ENCODE measurements at places on chromosomes 4 and X. TPM values are rescaled to one million over a fixed set of nuclear protein-coding genes. Genes with fewer than 3 reads are reported as not detected.

DNA sequence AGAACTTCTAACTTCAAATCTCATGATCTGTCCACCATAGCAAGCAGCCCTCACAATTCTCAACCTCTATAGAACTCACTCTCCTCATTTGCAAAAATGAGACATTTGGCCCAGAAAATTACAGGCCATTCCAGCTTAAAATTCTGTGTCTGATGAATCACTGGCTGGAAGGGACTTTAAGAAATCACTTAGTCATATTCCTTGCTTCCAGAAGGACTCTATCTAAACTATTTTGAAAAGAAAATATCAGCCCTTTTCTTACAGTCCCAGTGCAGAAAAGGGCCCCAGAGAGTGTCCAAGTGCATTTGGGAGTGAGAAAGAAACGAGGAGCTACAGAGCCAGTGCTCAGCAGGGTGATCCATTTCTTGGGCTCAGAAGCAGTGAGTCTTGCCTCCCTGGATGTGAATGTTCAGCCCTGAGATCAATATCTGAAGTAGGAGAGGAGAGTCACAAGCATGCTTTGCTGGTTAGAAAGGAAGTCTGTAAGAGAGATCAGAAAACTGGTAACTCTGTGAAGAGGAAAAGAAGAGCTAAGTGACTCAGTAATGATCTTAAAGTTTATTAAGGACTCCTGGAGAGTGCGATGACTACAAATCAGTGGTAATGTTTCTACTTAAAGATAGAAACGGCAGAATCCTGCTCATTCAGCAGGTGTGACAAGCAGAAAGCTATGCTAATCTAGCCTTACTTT lies 139.8 kb downstream of the PALLD start:
- H3K4me3 ChIP-seq: peak overlapping the region; percentile 34
- no peak for DNase-seq
- H3K27me3 ChIP-seq: no peaks in the 10 kb centered on the region

DNA sequence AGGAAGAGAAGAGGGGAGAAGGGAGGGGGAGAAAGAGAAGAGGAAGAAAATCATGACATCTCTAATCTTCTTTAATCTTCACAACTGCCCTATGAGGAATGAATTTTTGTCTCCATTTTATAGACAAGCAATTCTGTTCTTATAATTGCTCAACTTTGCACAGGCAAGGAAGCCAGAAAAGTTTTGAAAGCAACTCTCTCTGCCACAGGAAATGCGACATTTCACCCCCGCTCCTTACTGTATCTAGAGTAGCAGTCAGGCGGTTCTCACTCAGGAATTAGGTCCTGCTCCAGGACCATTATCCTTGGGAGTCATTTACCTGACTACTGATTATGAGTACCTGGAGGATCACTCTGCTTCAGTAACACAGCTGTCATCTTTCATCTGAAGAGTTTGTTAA lies 69.2 kb upstream of the FAM9A start:
- no peak for DNase-seq
- H3K27ac ChIP-seq: no peak overlapping the region
- H3K4me3 ChIP-seq: no peak overlapping the region
- H3K36me3 ChIP-seq: no peaks in the 10 kb centered on the region
- peaks cover 32% of the 10 kb centered on the region for H3K4me1 ChIP-seq

- no peaks in the 10 kb centered on the region for H3K27me3 ChIP-seq
- no peaks in the 10 kb centered on the region for H3K4me1 ChIP-seq
- no peak overlapping the region for H3K27ac ChIP-seq
- no peaks in the 10 kb centered on the region for H3K36me3 ChIP-seq
Measured at GRCh38 chr4:168674077-168674747, 177.4 kb downstream of the PALLD start.

GRCh38 chr4:139951021-139951420 lies 203.0 kb downstream of the MAML3 start:
- no peaks in the 10 kb centered on the region for H3K27me3 ChIP-seq
- no peak overlapping the region for H3K27ac ChIP-seq
- no peak for DNase-seq
- H3K4me1 ChIP-seq: 0 out of 2 replicates have a peak, but pooled peaks cover 7% of the 10 kb centered on the region
- H3K36me3 ChIP-seq: no peaks in the 10 kb centered on the region
- H3K4me3 ChIP-seq: no peak overlapping the region

Gene VCX3A
- total RNA-seq: 2.3 TPM

DNA sequence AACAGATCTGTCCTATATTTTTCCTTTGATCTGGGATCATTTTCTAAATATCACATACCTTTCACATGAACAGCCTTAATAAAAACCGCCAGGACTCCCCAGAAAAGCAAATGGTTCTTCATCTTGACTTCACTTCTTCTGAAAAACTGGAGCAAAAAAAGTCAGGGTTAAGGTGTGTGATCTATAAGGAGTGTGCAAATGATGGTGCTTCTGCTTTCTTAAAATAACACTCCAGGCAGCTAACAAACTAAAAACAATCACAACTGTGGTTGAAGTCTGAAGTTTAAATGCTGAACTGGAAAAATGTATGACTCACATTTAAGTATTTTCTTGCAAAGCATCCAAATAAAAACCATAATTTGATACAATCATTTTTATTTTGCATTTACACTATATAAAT lies at the start of gene JCHAIN:
Gene JCHAIN (minus strand): TSS at position 140 of the 400 bp plus-strand sequence. CDS start 18 bp downstream, at position 122.
- no peak within 1 kb of the TSS for H3K4me3 ChIP-seq
- no peak for DNase-seq
- H3K4me1 ChIP-seq: no peaks in the 10 kb centered on the region

DNA sequence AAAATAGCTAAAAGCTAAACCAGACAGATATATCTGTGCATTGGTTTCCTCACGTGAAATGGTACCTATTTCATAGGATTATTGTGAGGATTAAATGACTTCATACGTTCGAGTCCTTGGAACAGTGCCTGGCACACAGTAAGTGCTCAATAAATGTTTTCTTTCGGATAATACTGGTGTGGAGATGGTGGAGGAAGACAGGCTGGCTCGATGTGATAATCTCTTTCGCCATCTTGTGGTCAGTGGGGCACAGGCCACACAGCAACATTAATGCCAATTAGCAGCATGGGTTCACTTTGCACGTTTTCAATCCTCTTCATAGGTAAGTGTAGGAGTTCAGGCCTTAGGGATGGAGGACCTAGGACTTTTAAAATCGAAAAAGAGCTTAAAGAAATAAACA lies 9.3 kb downstream of the PAGE4 start:
- H3K27ac ChIP-seq: no peak overlapping the region
- DNase-seq: peak; percentile 6
- no peaks in the 10 kb centered on the region for H3K27me3 ChIP-seq
- no peaks in the 10 kb centered on the region for H3K4me1 ChIP-seq

DNA sequence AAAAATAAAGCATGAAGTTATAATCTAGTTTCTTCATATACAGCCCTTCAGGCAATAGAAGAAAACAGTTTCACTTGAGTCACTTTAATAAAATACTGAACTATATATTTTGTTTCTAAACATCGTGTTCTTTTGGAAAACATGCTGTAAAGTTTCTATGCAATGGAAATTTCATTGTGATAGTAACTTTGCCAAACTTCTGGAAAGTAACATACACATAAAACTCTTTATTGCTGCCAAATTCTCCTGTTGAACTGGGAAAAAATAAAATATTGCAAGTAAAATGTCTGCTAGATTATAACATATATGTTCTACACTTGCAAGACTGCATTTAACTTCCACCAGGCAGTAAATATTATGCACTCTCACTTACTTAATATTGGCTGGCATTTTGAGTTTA lies 635.4 kb downstream of the SPRY1 start:
- DNase-seq: no peak
- no peak overlapping the region for H3K4me3 ChIP-seq
- H3K27ac ChIP-seq: no peak overlapping the region
- H3K4me1 ChIP-seq: no peaks in the 10 kb centered on the region
- H3K27me3 ChIP-seq: no peaks in the 10 kb centered on the region

DNA sequence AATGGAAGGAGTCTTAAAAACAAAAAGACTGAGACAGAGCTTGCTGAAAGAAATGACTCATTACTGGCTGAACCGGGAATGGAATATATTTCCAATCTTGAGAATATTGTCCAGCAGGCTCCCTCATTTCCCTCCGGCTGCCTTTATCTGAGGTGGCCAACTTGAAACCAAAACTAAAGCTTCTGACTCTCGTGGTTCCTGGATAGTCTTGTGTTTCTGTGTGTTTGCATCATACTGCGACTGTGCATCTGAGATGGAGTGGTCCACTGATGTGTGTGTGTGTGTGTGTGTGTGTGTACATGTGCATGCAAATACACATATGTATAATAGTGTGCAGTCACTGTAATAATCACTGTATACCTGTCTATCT lies 145.6 kb upstream of the SCML1 start:
- DNase-seq: peak; percentile 65
- no peak overlapping the region for H3K4me3 ChIP-seq
- peaks cover 64% of the 10 kb centered on the region for H3K4me1 ChIP-seq
- H3K27me3 ChIP-seq: no peaks in the 10 kb centered on the region
- H3K36me3 ChIP-seq: no peaks in the 10 kb centered on the region

DNA sequence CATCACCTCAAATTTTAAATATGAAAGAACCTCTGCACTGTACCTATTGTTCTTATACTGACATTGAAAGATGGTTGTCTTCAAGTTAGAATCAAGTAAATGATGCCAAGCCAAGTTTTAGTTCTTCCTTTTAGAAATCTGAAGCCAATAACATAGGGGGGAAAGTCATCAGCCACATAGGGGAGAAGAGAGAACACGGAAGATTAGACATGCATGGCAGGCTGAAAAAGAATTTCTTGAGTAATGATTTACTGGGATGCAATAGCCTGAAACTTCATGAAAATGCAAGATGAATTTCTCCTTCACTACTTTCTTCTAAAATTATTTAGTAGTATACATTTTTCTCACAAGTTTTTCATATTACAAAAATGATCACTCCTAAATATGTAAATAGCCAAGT lies 13.6 kb upstream of the EPGN start:
- no peak overlapping the region for H3K4me3 ChIP-seq
- no peaks in the 10 kb centered on the region for H3K27me3 ChIP-seq
- DNase-seq: no peak
- H3K27ac ChIP-seq: no peak overlapping the region
- H3K4me1 ChIP-seq: peaks cover 8% of the 10 kb centered on the region
